ENCODE measurements at places on chromosomes 5 and 9.
A peak's percentile ranks its signal among the peaks of the same experiment; 100 is the strongest.

DNA sequence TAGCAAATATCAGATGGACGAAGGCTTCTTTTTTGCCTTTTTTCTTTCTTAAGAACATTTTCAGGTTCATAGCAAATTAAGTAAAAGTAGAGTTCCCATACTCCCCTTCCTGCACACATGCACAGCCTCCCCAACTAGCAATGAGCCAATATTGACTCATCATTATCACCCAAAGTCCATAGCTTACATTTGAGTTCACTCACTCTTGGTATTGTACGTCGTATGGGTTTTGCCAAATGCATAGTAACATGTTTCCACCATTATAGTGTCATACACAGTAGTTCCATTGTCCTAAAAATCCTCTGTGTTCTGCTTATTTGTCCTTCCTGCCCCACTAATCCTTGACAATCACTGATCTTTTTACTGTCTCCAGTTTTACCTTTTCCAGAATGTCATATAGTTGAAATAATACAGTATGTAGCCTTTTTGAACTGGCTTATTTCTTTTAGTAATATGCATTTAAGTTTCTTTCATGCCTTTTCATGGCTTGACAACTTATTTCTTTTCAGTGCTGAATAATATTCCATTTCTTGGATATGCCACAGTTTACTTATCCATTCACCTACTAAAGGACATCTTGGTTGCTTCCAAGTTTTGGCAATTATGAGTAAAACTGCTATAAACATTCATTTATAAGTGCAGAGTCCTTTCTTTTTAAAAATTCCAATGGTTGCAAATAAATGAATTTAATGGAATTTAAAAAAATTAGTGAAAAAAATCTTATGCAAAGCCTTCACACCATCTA is 242.1 kb downstream of the ISL1 start:
- DNase-seq: no peak

DNA sequence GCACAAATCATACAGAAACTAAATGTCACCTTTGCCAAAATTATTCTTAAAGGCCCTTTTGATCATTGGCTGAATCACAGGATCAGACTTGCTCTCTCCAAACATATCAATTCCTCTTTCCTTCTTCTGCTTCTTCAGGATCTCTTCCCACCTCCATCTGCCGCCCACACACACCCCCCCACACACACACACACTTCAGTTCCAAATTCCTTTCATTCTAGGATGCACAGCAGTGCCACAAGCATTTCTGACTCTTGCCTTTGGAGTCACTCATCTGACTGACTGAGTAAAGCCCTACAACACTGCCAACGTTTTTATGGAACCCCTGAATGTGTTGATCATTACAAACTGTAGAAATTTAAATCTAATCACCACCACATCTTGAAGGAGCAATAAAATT is 22.9 kb downstream of the DNAH5 start:
- DNase-seq: no peak

GRCh38 chr9:75121914-75122558 is 33.7 kb downstream of the OSTF1 start:
- no peak for DNase-seq

DNA sequence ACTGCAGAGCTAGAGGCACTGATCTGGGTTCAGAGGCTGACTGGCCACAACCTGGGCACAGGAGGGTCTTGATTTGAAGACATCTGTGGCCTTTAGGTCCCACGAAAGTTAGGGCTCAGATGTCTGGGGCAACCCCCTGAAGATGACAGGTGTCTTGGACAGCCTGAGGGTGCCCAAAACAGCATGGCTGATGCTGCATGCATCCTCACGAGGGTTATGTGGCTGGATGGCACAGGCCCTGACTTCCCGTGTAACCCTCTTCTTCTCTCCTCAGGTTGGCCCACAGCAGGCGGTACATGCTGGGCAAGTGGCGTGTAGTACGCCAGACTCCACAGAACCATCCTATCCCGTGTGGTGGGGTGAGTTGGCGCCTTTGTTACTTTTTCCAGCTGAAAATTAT is 29.8 kb upstream of the GFPT2 start:
- DNase-seq: no peak

- DNase-seq: no peak
Measured at GRCh38 chr9:23674016-23674585, 151.9 kb downstream of the ELAVL2 start.

DNA sequence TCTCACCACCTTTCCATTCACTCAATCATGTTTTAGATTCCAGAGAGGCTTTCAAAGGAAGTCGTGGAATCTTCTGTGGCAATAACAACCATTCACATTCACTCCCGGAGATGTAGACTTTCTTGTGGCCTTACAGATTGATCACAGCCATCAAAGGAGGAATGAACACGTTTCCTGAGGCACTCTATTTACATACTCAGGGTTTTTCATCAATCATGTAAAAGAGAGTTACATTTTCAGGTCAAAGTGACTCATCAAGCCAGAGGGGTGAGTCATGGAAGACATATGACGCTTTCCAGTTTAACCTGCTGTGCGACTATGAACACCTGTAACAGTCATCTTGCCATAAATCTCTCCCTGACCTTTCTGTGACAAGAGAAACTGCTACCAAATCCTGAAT is 39.3 kb upstream of the RAD23B start:
- DNase-seq: peak; percentile 54

GRCh38 chr9:125694478-125694877 is 12.5 kb downstream of the MAPKAP1 start:
- no peak for DNase-seq

GRCh38 chr5:160991205-160991604 is 139.2 kb upstream of the ATP10B start:
- DNase-seq: no peak

- DNase-seq: no peak
Measured at GRCh38 chr9:72896439-72896838, 56.4 kb downstream of the ALDH1A1 start.

DNA sequence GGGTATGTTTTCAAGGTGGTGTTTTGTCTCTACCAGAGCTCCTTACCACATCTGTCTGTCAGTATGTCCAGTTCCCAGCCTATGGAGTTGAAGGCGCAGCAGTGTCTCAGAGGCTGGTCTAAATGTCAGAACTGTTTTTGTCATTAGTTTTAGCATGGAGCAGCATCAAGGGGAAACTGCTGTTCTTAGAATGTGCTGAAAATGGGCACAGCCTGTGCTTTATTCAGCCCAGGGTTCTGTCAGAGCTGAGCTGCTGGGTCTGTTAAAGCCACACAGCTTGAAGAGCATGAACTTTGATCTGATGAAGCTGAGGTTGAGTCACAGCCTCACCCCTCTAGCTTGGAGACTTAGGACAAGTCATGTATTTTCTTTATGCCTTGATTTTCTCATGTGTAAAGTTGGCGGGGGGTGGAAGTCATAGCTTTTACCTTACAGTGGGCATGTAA is 71.9 kb downstream of the RALGPS1 start:
- DNase-seq: peak; percentile 7

GRCh38 chr9:101675341-101675740 is 63.1 kb downstream of the GRIN3A start:
- no peak for DNase-seq

- DNase-seq: no peak
Measured at GRCh38 chr9:134678206-134678605, 36.6 kb downstream of the COL5A1 start.

DNA sequence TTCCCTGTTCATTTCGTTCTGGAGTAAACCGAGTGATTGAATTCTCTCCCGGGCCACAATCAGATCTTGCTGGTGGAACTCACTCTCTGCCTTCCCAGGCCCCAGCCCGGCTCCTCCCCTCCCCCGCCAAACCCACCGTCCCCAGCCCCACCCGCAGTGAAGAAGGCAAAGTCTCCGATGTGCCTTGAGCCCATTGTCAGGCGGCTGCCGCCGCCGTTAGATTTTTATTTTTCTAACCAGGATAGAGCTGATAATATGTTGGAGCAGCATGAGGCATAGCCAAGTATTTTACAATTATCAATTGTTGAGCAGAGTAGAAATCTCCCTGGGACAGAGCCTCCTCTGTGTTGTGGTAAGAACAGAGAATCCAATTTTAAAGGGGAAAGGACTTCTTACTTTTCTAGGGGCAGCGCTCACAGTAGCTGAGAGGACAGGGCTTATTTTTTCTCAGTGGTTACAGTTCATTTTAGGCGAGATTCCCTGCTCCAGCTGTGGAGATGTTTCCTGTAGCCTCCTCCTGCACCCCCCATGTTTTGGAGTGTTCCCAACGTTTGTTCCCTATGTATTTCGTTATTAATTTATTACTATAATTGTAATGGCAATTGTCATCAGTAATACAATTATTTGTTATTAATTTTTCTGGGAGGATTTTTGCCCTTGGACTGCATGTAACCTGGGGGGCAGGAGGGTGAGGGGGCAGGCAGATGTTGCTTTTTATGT is 1.3 kb downstream of the PSAT1 start:
- DNase-seq: no peak

DNA sequence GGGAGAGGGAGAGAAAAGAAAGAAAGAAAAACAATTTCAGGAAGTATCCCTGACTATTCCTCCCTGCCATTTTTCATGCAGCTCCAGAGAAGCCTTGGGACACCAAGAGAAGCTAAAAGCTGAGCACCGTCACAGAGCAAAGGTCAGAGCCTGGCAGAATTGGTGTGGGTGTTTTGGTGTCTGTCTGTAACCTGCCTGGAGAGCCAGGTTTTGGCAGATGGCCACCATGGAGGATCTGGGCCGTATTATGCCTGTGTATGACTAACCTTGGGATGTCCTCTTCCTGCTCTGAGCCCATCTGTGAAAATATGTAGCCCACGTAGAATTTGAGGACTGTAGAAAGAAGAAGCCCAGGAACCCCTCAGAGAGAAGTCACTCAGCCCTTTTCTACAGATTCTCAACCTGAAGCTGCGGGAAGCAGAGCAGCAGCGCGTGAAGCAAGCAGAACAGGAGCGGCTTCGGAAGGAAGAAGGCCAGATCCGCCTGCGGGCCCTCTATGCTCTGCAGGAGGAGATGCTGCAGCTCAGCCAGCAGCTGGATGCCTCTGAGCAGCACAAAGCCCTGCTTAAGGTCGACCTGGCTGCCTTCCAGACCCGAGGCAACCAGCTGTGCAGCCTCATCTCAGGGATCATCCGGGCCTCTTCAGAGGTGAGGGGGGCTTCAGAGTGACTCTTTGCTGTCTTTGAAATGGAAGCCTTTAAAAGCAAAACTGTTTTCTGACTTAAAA is 18.8 kb downstream of the GLE1 start:
- DNase-seq: no peak
